ENCODE measurements at places on chromosomes 7 and 10.

DNA sequence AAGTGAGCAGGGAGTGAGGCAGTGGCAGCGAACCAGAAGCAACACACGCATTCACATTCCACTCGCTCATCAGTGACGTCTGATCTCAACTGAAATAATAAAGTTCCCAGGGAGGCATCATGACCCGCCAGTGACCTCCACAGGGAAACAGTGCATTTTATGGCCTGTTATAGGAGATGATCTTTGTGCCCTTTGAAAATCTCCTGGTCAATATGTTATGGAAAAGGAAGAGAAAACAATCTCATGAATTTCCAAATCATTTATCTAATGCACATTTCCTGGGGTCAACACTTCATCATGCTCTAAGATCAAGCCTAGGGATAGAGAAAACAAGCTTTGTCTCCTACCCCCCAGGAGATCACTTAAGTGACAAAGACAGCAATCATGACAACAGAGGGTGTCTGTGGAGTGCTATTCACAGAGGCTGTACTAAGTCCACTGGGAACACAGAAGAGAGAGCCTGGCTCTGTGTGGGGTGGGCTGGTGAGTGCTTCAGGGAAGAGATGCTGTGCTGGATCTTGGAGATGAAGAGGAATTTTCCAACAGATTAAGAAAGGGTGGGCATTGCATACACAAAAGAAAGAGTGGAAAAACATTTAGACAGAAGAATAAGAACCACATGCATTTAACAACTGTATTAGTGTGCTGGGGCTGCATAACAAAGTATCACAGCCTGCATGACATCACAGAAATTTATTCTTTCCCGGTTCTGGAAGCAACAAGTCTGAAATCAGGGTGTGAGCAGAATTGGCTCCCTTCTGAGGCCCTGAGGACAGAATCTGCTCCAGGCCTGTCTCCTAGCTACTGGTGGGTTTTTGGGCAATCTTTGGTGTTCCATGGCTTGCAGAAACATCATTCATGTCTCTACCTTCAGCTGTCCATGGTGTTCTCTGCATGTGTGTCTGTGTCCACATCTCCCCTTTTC is 613.9 kb upstream of the IGFBP3 start:
- DNase-seq = no peak

DNA sequence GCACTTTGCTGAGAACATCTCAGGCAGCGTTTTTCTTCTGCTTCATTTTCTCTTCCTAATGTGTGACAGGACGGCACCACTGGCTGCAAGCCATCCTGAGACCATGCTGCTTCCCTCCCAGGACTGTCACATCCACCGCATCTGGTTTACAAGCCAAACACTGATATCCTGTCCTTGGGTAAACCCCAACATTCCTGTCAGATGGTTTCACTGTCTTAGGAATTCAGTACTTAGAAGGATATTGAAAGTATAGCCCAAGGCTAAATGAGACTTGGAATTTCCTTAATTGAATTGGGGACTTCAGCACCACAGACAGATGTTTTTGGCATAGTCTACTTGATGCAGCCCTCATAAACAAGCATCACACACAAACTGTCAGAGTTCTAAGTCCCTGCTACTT is 74.2 kb upstream of the PLXNA4 start:
- DNase-seq = no peak

DNA sequence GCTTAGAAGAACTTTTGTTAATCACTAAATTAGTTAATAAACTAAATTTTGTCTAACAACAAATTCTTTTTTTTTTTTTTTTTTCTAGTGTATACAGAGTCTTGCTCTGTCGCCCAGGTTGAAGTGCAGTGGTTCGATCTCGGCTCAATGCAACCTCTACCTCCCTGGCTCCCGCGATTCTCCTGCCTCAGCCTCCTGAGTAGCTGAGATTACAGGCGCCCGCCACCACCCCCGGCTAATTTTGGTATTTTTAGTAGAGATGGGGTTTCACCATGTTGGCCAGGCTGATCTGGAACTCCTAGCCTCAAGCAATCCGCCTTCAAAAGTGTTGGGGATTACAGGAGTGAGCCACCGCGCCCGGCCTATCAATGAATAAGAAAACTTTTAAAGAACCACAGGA is 1.1 kb upstream of the IQUB start:
- DNase-seq = no peak

- no peak for DNase-seq
Measured at GRCh38 chr7:27684491-27684890, 21.8 kb upstream of the HIBADH start.

DNA sequence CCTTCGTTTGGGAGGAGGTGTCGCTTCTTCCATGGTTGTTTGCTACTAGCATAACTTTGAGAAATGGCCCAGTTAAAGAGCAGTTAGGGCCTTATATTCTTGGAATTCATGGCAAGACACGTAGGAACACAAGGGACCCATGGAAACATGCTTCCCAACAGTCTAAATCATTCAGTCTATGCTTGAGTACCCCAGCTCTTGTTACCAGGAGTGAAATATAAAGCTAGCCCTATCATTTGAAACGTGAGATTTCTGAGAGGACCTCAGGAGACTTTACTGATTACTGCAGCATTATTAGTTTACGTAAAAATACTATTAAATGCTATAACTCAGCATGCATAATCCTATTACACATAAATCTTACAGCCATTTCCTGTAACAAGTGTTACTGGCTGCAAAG is 328.6 kb upstream of the CDC14C start:
- DNase-seq = no peak

GRCh38 chr7:37104822-37105518 is 343.7 kb downstream of the ELMO1 start:
- no peak for DNase-seq
